ENCODE measurements at places on chromosomes 4 and X.

DNA sequence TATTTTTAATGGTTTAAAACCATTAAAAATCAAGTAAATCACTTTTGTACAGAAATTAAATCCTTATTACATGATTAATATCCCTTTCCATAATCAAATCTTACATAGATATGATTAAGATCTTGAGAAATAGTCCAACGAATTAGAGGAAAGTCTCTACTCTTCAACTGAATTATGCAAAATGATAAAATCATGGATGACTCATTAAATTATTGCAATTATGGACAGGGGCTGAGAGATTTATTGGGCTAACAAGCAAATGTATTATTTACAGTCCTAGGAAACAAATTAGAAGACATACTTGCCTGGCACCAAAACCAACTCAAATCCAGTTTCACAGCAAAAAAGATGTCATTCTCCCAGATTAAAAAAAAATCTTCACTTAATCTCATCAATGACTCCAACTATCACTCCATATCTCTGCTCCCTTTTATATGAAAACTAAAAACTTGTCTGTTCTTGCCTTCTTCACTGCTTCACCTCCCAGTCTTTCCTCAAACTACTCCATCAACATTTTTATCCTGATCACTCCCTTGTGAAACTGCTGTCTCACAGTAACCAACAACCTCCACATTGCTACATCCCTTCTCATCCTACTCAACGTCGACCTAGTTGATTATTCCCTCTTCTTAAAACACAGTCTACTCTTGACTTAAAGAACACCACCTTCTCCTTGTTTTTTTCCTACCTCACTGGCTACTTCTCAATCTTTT is 18.4 kb upstream of the DDX60 start:
- DNase-seq: no peak

DNA sequence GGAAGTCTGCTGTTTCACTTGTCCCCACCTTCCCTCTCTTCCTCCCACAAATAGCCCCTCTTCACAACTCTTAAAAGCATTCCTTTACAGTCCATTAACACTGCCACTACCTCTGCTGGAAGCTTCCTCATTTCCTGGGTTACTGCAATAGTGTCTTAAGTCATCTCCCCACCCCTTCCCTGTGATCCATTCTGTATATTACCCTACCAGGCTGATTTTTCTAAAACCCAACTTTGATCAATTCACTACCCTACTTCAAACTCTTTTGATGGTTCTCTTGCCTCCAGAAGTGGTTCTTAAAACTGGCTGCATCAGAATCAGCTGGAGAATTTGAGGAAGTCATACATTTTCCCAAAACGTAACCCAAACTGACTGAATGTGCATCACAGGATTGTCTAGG is 8.8 kb upstream of the XIAP start:
- no peak for DNase-seq

DNA sequence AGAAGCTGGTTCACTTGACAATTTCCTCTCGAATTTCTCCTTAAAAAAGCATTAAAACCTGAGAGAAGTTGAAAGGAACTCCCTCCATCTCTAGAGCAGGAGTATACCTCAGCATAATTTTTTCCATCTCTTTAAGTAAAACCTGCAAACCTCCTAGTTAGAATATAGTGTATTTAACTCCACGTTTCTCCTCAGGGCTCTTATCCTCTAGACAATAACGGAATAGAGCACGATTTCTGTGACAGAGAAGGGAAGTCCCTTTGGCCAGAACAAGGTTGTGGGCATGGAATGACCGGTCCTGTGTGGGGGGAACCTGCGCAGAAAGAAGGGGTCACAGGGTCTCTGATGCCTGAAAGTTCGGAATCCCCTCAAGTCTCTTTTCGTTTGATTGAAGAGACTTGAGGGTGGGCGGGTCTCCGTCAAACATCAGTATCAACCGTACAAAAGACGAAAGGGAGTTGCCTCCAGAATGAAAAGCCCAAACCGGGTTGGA is 697 bp downstream of the ZNF280C start:
- no peak for DNase-seq

GRCh38 chr4:1727117-1728031 is 6.1 kb downstream of the TACC3 start:
- DNase-seq: no peak

GRCh38 chr4:145435646-145436045 is 46.0 kb upstream of the SMAD1 start:
- no peak for DNase-seq

- DNase-seq: no peak
Observed at GRCh38 chr4:88356771-88357170, 21.9 kb upstream of the HERC6 start.

- no peak for DNase-seq
Observed at GRCh38 chr4:155582041-155582440, 84.6 kb upstream of the GUCY1A1 start.

DNA sequence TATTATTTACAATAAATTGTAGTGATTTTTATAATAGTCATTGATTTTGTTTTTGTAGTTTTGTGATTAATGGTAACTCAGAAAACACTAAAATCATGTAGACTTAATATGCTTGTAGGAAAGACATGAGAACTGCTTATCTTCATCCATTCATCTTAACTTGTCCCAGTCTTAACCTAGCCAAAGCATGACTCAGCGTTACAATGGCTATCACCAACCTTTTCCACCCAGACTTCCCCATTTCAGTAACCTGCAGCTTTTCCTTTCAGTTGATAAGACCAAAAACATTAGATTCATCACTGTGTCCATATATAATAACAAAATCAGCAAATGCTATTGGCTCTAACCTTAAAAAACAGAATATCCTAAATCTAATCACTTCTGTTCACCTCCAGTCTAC is 106.2 kb upstream of the KLF8 start:
- no peak for DNase-seq

GRCh38 chrX:149473092-149473491 is 32.0 kb downstream of the IDS start:
- no peak for DNase-seq

DNA sequence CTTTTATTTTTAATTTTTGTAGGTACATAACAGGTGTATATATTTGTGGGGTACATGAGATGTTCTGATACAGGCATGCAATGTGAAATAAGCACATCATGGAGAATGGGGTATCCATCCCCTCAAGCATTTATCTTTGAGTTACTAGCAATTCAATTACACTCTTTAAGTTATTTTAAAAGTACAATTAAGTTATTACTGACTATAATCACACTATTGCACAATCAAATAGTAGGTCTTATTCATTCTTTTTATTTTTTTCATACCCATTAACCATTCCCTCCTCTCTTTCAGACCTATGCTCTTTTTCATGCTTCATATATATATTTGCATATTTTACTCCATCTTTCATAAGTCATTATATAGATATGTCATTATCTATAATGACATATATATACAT is 93.3 kb downstream of the MAGEB5 start:
- DNase-seq: no peak

- DNase-seq: no peak
Observed at GRCh38 chr4:4851906-4852305, 7.6 kb upstream of the MSX1 start.

- no peak for DNase-seq
Observed at GRCh38 chr4:118270492-118270891, 82.3 kb downstream of the PRSS12 start.

DNA sequence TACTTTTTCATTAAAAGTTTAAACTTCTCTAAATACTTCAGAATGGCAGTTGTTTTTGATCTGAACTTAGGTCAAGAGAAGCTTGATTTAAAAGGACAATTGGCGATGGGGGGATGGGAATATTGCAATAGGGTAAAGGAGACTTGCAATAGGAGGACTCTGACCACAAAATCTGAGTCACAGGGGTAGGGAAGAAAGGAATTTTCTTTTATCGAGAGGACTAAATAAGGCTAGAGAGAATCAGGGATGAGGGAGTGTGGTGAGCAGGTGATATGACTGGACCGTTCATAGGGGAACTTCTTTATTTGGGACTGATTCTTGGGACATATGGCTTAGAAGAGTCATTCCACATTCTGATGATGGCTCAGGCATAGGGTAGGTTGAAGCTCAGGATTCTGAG is 1260.2 kb downstream of the ADGRL3 start:
- DNase-seq: no peak

Data from stimulated activated CD4-positive, alpha-beta T cell treated with anti-CD3 and anti-CD28 coated beads, TNF-alpha, amount 100 ng/mL, for 24 hours (primary cell).